GM23248 (cell line): ENCODE measurements at places on chromosomes 2 and 18. TPM values are rescaled to one million over a fixed set of nuclear protein-coding genes. Genes with fewer than 3 reads are reported as not detected.
A peak's percentile ranks its signal among the peaks of the same experiment; 100 is the strongest.

- H3K4me3 ChIP-seq, result no peak overlapping the region
- H3K36me3 ChIP-seq, result peaks cover 25% of the 10 kb centered on the region
- peak overlapping the region; percentile 40 for H3K27ac ChIP-seq
- no peaks in the 10 kb centered on the region for H3K27me3 ChIP-seq
- peak; percentile 85 for DNase-seq
Measured at GRCh38 chr2:200442471-200442870, 67.4 kb downstream of the KCTD18 start.

- peaks cover 40% of the 10 kb centered on the region for H3K4me1 ChIP-seq
- no peak overlapping the region for H3K27ac ChIP-seq
- DNase-seq, result no peak
- no peaks in the 10 kb centered on the region for H3K27me3 ChIP-seq
Measured at GRCh38 chr2:175834477-175834876, 167.6 kb downstream of the LNPK start.

DNA sequence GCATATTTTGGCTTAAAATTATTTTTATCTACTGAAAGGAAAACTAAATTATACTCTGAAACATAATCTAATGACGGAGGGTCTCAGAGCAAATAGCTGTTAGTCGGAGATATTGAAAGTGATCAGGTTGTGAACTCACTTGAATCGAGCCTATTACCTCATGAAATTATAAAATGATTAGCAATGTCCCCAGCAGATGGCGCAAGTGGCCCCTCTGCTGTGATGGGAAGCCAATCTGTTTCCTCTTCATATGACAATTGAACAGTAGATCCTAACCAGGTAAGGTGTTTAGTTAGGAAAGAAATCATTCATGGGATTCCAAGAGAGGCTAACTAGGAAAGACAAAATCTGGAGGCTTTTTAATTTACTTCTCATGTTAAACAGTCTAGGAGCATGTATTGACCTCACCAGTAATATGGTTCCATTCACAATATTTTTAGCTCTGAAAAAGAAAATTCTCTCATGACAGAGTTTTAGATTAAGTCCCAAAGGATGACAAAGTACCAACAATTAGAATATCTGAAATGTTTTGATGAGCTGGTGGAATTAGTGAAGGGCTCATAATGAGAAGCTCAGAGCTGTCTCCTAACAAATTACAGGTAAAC is 29.9 kb upstream of the MPPE1 start:
- no peak overlapping the region for H3K27ac ChIP-seq
- H3K4me3 ChIP-seq, result no peak overlapping the region
- peak; percentile 72 for DNase-seq
- H3K27me3 ChIP-seq, result no peaks in the 10 kb centered on the region

DNA sequence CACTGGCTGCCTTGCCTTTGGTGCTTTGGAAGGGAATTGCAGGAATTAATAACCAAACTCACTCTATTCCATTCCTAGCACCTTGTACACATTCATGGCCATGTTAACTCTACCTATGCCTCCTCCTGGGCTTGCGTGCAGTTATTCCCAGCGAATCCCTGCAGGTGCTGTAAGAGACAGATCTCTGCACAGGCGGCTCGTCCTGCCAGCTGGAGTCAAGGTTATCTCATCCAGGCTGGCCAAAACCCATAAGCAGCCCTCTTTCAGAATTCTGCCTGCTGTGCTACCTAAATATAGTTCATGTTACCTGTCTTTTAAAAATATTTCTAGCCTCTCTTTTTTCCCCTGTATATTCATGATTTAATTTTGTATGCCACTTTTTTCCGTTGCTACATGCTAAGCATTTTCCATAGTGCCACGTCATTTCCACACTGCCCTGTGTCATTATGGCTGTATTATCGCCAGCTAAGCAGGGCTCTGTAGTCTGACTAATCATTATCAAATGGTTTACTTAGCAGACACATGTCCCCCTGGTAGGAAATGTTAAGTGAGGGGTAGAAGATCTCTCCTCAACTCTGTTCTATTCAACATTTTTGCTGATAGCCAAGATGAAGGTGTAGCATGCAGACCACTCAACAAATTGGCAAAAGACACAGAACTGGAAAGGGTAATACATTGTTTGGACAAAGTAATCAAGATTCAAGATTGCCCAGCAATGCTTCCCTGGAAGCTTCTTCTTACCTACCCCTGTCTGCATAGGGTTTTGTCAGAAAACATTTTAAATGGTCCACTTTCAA is 79.7 kb upstream of the TAF1B start:
- no peak overlapping the region for H3K4me3 ChIP-seq
- no peaks in the 10 kb centered on the region for H3K27me3 ChIP-seq
- H3K36me3 ChIP-seq, result no peaks in the 10 kb centered on the region
- H3K27ac ChIP-seq, result peak overlapping the region; percentile 33

DNA sequence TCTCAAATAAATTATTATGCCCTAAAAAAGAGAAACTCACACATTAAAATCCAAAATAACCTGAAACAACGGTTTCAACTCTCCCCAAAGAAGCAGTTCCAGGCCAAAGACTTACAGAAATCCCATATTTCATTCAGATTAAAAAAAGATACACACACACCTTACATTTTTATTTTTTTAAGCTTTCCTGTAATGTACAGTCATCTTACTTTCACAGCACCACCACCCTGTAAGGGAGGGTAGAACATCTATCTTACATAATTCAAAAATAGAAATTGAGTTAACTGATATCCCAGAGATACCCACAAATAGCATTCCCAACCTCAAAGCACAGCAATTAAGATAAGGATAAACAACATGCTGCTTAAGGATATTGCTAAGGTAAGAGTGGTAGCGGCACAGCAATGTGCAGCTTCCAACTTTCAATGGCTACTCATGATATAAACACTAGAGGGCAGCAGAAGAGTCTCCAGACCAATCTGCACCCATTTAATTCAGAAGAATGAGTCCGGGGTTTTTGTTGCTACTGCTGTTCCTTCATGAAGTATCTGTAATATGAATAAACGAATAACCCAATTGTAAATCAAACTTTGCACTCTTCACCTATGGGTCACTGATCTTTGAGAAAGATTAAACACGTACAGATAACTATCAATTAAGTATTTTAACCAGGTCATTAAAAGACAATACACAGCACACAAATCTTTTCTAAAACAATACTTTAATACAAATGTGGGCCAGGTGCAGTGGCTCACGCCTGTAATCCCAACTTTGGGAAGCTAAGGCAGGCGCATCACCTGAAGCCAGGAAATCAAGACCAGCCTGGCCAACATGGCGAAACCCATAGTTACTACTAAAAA is 11.3 kb downstream of the GFPT1 start:
- peak; percentile 63 for DNase-seq
- H3K4me3 ChIP-seq, result no peak overlapping the region
- H3K4me1 ChIP-seq, result no peaks in the 10 kb centered on the region
- peak overlapping the region; percentile 30 for H3K27ac ChIP-seq

DNA sequence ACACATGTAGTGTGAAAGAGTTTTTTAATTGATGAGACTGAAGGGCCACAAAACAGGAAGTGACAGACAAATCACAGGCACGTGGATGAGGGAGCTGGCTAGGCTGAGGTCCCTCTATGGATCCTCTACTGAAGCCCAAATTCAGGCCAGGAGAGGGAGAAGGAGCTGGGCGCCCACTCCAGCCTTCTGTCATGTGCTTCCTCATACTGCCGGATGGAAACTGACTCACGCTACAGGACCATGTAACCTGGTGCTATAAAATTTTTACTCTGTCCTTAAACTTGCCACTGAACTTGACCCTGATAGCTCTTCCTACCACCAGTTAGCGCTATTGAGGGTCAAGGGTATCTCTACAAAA is 31.3 kb downstream of the PSTPIP2 start:
- H3K27me3 ChIP-seq, result no peaks in the 10 kb centered on the region
- peaks cover 11% of the 10 kb centered on the region for H3K4me1 ChIP-seq
- H3K4me3 ChIP-seq, result no peak overlapping the region
- no peak for DNase-seq
- H3K27ac ChIP-seq, result no peak overlapping the region

- DNase-seq, result peak; percentile 3
- H3K36me3 ChIP-seq, result no peaks in the 10 kb centered on the region
- H3K4me1 ChIP-seq, result no peaks in the 10 kb centered on the region
- H3K27ac ChIP-seq, result no peak overlapping the region
Measured at GRCh38 chr18:55136864-55137263, 177.6 kb upstream of the CCDC68 start.

DNA sequence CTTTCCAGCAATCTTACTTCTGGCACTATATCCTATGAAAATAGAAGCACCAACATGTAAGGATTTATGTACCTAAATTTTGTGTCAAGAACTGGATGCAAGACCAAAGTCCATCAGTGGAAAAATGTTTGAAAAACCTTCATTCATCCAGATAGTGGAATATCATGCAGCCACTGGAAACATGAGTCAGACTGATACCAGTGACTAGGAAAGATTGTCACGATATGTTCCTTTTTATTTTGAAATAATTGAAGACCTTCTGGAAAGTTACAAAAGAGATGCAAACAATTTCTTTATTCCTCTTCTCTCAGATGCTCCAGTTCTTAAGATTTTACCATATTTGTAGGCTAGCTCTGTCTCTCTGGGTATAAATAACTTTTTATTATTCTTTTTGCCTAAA is 40.5 kb upstream of the IL1R2 start:
- no peak overlapping the region for H3K4me3 ChIP-seq
- H3K27ac ChIP-seq, result no peak overlapping the region

DNA sequence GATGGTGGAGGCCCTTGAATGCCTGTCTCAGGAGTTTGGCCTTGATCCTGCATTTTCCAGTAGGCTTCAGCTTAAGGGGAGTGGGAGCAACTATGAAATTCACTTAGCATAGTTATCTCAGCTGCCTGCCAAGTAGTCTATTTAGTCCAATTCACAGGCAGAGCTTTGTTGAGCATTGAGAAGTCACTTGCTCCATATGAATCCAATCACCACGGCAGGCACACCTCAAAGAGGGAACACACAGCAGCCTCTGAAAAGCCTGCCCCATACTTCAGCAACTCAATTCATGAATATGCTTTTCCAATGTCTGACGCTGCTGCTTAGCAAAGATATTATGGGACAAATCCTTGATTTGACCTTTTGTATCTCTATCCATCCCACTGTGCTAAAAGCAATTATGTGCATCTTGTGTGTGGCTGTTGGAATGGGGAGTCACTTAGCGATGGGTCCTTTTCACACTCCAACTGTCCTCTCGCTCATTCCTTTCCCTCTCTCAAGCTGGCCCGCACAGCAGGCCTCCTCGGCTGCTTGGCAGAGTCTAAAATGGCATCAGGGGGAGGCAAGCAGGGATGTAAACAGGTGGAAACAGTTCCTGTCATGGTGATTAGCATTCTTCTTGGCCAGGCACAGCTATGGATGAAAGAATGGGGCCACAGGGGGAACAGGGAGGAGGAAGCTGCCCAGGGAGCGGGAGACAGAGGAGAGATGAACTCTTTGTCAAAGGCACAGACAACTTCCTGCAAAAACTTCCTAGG is 56.0 kb upstream of the LRPPRC start:
- 0 out of 2 replicates have a peak, but pooled peaks cover 8% of the 10 kb centered on the region for H3K27me3 ChIP-seq
- no peak overlapping the region for H3K27ac ChIP-seq
- DNase-seq, result no peak
- H3K4me1 ChIP-seq, result no peaks in the 10 kb centered on the region
- no peak overlapping the region for H3K4me3 ChIP-seq
- H3K36me3 ChIP-seq, result no peaks in the 10 kb centered on the region

DNA sequence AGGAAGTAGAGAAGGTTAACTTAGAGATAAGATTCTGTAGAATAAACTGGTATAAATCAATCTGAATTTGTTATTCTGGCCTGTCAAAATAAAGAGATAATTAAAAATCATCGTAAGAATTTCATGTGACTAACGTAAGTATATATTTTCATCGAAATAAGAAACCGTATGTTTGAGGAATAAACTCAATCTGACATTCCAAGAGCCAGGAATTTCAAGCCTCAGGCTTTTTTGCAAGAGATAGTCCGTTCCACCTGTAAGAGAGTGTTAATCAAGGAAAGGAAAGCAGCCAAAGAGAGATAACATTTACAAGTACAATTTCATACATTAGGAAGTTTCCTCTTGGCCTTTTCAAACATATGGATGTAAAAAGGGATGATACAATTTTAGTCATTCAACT is 701.5 kb downstream of the CBLN2 start:
- H3K27ac ChIP-seq, result no peak overlapping the region
- DNase-seq, result no peak
- no peaks in the 10 kb centered on the region for H3K36me3 ChIP-seq
- H3K4me3 ChIP-seq, result no peak overlapping the region

- no peak for DNase-seq
- H3K4me3 ChIP-seq, result no peak overlapping the region
- H3K27me3 ChIP-seq, result peaks cover 26% of the 10 kb centered on the region
- H3K27ac ChIP-seq, result no peak overlapping the region
Measured at GRCh38 chr2:110819711-110820110, 87.3 kb downstream of the ACOXL start.

- no peak overlapping the region for H3K27ac ChIP-seq
- H3K27me3 ChIP-seq, result no peaks in the 10 kb centered on the region
- no peak overlapping the region for H3K4me3 ChIP-seq
- H3K36me3 ChIP-seq, result peaks cover 21% of the 10 kb centered on the region; the same call in 1 of the 2 replicates
- no peak for DNase-seq
Measured at GRCh38 chr2:173240083-173240482, 114.6 kb upstream of the CDCA7 start.

- peak overlapping the region; percentile 29 for H3K4me3 ChIP-seq
- peaks cover 9% of the 10 kb centered on the region; the same call in 1 of the 2 replicates for H3K27me3 ChIP-seq
- DNase-seq, result peak; percentile 87
- peaks cover 34% of the 10 kb centered on the region for H3K4me1 ChIP-seq
Measured at GRCh38 chr2:75100011-75100800, 99.1 kb downstream of the TACR1 start.

The MSTN gene
- total RNA-seq, result 0.11 and 0.51 TPM in 2 replicates

DNA sequence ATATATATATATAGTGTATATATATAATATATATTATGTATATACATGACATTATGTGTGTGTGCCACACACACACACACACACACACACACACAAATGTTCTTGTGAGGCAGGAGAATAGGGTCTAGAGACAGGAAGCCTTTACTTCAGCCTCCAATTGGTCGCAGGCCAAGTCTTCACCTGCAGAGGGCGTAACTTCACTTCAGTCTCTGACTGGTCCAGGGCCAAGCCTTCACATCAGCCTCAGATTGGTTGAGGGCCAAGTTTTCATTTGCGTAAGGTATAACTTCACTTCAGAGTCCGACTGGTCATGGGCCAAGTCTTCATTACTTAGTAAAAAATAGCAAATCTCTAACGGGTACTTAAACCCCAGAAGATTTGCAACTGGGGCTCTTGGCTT is 13.2 kb upstream of the SS18 start:
- no peaks in the 10 kb centered on the region; the same call in 1 of the 2 replicates for H3K27me3 ChIP-seq
- H3K4me3 ChIP-seq, result no peak overlapping the region
- H3K27ac ChIP-seq, result no peak overlapping the region
- H3K36me3 ChIP-seq, result no peaks in the 10 kb centered on the region
- no peaks in the 10 kb centered on the region for H3K4me1 ChIP-seq

- peaks cover 18% of the 10 kb centered on the region for H3K4me1 ChIP-seq
- DNase-seq, result no peak
- H3K27ac ChIP-seq, result no peak overlapping the region
- peaks cover 8% of the 10 kb centered on the region; the same call in 1 of the 2 replicates for H3K36me3 ChIP-seq
- H3K4me3 ChIP-seq, result no peak overlapping the region
- H3K27me3 ChIP-seq, result no peaks in the 10 kb centered on the region
Measured at GRCh38 chr18:48805826-48806535, 144.8 kb downstream of the SMAD7 start.

The HOXD3 gene
- total RNA-seq, result 3.2 and 5.2 TPM in 2 replicates
